ENCODE measurements at places on chromosomes 7 and 10.

GRCh38 chr7:123747620-123748141 lies 1.1 kb downstream of the WASL start:
- DNase-seq, result no peak

GRCh38 chr7:9698375-9698774 lies 1265.0 kb downstream of the NXPH1 start:
- DNase-seq, result no peak

DNA sequence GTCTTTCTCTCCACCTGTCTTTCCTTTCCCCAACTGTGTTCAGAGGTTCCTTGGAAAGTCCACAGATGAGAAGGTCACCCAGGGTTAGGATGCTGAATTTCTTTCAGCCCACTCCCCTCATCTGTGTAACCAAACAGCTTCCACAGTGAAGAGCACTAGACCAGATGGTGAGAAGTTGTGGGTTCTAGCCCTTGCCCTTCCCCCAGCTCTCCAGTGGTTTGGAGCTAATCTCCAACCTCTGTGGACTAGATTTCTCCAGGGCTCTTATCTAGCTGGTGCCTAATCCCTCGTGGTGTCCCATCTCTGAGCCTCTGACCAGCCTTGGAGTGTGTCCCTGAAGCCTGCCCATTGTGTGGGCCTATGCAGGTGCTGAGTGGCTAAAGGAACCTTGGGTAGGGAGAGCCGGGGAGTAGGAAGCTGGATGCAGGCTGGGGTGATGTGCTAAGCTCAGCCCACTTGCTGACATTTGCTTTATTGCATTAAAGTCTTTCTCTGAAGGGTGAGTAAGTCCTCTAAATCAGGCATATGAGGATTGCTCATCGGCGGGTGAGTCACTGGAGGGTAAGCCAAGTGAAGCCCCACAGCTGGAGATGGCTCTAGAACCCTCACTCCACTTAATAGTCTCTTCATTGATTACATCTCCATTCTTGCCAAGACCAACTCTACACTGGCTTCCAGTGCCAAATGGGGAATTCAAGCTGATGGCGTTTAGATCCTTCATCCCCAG lies 14.9 kb downstream of the DUSP5 start:
- DNase-seq, result no peak

DNA sequence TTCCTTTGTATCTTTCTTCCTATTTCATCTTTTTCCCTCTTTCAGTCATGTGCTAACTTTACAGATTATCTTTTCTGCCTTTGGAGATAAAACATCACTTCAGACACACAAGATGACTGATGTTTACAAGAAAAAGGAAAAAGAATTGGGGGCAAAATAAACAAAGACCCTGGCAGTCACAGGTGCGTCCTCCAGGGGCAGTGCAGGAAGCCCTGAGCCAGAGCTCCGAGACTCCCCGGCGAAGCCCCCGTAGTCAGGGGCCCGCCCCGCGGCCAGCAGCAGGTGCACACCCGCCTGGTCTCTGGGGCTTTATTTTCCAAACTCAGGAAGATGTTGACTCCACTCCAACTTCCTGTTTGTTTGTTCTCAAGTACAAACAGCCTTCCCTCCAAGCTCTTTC lies 10.2 kb downstream of the STK32C start:
- DNase-seq, result no peak

DNA sequence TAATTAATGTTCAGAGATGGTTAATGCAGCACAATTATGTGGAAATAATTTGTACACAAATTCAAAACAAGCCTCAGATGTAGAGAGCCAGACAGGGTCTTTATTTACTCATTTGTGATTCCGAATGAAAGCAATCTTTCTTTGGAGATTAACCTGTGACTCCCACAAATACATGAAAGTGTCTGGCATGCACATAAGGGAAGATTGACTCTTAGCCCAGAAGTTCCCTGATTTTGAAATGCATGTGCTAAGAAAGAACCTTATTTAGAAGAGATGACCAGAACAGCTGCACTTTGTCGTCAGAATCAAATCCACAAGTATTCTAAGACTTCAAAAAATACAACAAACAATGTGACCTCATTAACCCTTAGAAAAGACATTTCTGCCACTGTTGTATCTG lies 45.1 kb downstream of the RNLS start:
- no peak for DNase-seq

- peak; percentile 40 for DNase-seq
Measured at GRCh38 chr10:22682237-22683139, 31.9 kb downstream of the PIP4K2A start.

GRCh38 chr10:118701529-118702323 lies 53.0 kb downstream of the CACUL1 start:
- DNase-seq, result no peak

DNA sequence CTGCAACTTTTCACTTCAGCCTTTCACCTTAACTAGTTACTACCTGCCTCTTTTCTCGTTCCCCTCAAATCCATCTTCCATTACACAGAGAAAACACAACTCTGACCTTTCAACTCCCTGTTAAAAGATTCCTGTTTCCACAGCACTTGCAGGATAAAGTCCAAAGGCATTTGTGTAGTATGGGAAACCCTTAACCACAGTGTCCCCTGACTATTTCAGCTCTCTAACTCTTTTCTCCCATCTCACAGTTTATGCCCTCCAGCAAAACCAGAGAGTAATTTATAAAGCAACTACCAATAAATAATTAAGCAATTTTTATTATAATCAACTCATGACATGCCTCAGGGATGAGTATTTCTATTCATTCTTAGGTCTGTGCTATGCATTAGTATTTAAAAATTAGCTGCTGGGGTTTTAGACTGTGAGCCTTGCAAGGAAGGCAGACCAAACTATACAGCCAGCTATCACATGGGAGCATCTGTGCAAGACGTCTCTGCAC lies 51.0 kb downstream of the COL1A2 start:
- DNase-seq, result no peak

- no peak for DNase-seq
Measured at GRCh38 chr7:113367041-113367586, 248.8 kb upstream of the SMIM30 start.

DNA sequence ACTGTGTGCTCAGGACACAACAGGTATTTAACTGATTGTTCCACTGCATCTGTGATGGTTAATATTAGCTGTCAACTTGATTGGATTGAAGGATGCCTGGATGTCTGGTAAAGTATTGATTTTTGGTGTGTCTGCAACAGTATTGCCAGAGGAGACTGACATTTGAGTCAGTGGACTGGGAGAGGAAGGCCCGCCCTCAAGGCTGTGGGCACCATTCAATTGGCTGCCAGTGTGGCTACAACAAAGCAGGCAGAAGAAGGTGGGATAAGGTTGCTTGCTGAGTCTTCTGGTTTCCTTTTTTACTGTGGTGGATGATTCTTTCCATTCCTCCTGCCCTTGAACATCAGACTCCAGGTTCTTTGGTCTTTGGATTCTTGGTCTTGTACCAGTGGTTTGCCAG lies 137.1 kb upstream of the FAM13C start:
- DNase-seq, result no peak

GRCh38 chr7:131231381-131232220 lies 96.1 kb upstream of the MKLN1 start:
- peak; percentile 25 for DNase-seq

- DNase-seq, result no peak
Measured at GRCh38 chr10:33381451-33382215, 47.2 kb upstream of the NRP1 start.

GRCh38 chr10:24416248-24416647 lies 207.3 kb downstream of the KIAA1217 start:
- DNase-seq, result no peak

GRCh38 chr7:47474937-47475879 lies 106.7 kb downstream of the TNS3 start:
- DNase-seq, result no peak

DNA sequence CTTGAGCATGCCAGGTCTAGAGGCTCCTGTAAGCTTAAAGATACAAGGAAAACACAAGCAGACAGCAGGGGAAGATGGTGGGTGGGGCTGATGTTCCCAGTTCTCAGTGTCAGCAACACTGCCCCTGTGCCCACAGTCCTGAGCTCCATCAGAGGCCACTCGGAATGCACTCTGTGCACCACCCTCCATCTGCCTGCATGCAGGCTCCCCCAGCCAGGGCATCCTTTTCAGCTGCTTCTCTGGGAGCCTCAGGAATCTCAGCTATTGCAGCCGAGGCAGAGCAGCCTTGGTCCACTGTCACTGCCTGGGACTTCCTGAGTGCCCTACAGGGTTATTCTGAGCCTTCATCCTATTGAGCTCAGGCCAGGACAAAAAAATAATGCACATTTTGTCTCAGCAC lies 22.2 kb downstream of the LBX1 start:
- DNase-seq, result no peak

DNA sequence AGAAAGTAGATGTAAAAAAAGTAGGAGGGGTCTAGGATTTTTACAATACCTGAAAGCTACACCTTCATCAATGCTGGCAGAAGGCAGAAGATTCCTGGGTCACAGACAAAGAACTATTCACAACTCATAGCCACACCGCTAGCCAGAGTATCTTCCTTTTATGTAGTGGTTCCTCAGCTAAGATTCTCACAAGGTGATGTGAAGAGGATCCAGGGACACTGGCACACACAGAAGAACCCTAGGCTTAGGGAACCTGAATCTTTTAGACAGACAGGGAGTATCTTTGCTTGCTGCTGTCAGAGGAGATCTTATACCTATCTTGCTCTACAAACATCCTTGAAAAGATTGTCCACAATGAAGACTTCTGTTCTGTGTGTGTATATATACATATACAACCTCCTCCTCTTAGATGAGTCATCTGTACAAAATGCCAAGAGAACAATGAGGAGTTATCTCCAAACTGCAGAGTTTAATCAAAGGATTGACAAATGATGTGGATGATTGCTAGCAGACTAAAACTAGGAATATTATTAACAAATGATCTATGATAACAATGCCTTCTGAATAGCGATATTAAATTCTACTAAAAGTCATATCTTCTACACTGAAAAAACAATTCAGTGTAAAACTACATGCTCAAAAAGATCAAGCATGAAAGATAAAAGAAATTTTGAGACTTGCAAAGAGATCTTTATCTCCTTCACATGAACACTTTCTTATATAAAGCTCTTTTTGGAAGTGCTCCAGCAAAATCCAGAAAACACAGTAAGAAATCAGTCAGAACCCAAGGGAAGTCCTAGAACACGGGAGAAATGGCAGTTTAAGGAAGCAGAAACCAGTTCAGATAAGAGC lies 409.3 kb downstream of the PARD3 start:
- DNase-seq, result no peak

DNA sequence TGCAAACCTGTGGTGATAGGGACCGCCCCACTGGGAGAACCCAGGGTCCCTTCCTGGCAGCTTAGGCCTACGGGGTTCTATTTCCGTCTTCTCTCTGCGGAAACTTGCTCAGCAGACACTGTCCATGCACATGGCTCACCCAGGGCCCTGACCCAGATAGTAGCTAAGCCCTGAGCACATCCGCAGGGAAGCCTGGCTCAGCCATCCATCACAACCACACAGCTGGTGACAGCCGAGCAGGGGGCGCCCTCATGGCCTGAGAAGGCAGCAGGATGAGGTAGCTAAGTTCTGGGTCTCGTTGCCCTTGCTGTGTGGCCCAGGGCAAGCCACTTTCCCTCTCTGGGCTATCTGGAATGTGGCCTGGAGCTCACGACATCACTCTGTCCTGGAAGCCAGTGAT lies 23.3 kb downstream of the NPTX2 start:
- DNase-seq, result no peak

GRCh38 chr7:114917211-114917839 lies 4.6 kb upstream of the MDFIC start:
- no peak for DNase-seq

DNA sequence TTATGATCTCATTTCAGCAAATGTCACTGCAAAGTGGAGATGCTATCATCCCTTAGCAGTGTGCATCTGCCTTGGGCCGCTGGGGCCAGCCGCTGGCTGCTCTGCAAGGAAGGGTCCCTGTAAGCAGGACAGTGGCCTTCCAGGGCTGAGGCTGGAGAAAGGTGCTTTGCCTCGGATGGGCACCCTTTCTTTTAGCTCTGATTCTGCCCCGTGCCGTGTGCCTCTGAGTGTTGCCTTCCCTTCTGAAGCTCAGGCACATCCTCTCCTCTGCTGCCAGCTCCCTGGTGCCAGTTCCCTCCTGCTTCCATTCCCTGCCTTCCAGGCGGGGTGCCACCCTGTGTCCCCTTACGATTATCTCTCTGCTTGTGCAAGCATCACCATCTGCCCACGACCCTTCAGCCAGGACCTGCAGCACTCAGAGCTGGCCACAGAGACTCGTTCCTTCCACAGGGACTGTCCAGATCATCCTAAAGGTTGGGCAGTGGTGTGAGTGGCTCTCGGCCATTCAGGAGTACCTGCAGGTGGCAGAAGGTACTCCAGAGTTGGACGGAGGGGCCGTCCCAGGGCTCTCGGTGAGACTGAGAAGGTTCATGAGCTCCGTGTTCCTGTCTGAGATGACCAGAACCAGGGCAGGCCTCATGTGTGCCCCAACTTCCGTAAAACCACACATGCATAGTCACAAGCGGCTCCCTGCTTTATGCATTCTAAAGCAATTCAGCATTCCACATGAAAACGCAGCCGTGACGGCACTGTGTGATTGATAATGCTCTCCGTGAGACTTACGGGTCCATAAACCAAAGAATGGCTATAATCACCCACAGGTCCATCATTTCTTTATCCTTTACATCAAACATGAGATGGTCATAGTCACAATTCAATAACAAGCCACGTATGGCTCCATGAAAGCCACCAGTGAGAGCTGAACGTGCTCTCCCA lies 371.4 kb downstream of the DNAJB6 start:
- no peak for DNase-seq

- no peak for DNase-seq
Measured at GRCh38 chr10:110852255-110852896, 19.4 kb upstream of the PDCD4 start.

DNA sequence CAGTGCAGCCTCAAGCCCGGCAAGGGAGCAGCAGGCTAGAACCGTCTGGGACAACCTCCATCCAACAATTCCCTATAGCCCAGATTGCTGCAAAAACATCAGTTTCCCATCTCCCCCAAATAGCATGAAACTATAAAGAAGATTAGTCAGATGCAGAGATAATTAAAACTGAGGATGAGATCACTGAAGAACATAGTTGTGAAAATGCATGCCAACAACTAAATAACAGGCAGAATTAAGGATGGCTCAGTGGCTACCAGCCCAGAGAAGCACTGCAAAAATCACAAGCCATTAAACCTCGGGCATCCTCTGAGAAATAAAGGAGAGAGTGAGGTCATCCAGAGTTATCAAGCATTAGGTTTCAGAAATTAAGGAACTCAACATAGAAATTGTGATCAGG lies 427.1 kb downstream of the TNS3 start:
- DNase-seq, result no peak

DNA sequence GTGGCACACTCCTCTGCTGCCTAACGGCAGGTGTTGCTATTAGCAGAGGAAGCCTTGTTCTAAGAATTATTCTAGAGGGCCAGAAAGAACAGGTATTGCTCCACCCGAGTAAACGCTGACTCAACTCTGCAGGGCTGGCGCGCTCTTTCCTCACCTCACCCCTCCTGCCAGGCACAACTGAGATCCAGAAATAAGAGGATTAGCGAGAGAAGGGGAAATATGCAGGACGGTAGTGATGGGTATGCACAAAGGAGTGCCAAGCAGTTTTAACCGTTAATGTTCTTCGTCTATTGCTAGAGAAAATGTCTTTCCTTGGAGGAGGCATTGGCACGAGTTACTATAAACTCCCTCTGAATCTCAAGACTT lies 369 bp upstream of the SCIN start:
- DNase-seq, result no peak

Measured in stimulated activated CD8-positive, alpha-beta memory T cell treated with anti-CD3 and anti-CD28 coated beads, Interleukin-4, amount 100 ng/mL, for 1 hour (primary cell).